ENCODE measurements at places on chromosomes 4 and X.

- no peak for DNase-seq
Observed at GRCh38 chr4:145882604-145883003, 56.0 kb downstream of the ZNF827 start.

DNA sequence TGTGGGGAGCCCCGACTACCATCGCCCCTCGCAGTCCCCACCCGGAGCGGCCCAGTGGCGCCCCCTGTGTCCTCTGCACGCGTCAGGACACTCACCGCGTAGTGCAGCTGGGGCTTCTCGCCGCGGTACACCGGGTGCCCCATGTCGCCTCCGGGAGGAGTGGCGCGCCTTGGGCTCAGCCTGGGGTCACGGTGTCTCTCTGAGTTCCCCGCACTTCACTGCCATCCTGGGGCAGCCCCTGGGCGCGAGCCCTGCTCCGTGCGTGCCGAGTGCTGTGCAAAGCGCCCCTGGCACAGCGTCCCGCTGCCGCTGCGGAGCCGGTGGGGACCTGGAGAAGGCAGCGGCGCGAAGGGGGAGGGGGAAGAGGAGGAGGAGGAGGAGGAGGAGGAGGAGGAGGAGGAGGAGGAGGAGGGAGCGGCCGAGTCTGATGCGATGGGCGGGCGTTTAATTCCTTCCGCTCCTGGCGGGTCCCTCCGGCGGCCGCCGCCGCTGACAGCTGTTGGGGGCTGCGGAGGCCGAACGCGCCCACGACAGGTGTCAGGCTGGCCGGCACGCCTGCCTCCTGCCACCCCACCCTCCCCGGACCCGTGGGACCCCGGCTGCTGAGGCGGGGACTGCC, 134.3 kb downstream of the AMELX start:
- peak; percentile 80 for DNase-seq

DNA sequence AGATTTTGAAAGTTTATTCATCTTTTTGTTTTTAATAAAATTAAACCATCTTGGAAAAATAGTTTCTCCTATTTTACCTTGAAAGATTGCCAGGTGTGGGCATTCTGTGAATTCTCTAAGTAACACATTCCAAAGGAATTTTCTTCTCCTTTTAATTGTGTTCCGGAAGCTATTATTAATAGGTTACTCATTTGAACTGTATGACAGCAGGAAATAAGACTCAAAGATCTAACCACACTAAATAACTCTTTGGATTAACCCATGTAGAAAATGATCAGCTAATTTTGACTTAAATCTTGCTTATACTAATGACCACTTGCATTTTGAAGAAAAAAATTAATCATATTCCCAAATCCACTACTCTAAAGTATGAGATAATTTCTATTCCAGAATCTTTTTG, 17.6 kb upstream of the CCNI start:
- DNase-seq: no peak

DNA sequence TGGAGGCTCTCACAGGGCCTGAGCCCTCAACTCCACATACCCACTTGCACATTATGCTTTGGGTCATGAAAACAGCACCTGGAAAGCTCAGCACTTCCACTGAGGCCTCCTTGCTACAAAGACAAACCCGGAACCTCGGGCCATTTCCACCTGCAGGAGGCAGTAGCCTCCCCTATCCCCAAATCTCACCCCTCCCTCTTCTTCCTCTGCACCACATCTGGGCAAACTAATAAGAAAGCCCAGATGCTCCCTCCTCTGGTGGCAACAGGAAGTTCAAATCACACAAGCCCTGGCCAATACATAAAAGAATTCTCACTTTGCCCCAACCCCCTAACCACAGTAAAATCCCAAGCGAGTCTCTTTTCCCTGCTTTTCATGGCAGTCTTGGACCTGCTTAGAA, 136.4 kb downstream of the MAPK10 start:
- no peak for DNase-seq

GRCh38 chr4:23097251-23097650, 404.5 kb downstream of the GBA3 start:
- DNase-seq: no peak

- DNase-seq: no peak
Observed at GRCh38 chr4:68369142-68369805, 19.4 kb upstream of the YTHDC1 start.

- peak; percentile 53 for DNase-seq
Observed at GRCh38 chr4:2929469-2929868, 33.7 kb downstream of the NOP14 start.

DNA sequence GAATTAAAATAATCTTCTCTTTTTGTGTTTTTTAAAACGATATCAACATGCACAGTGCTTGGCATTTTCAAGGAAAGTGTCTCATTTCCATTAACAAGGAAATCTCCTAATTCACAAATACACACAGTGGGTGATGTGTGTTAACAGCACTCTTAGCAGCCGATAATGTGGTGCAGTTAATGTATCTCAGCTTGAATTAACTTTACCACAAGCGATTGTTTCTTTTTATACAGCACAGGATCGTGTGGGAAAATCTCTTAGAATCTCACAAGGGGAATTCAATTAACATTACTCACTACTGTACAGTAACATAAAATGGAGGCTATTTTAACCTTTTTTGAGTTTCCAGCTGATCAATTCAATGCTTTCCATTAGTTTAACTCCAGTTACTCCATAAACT, 1841.9 kb downstream of the STIM2 start:
- DNase-seq: no peak

DNA sequence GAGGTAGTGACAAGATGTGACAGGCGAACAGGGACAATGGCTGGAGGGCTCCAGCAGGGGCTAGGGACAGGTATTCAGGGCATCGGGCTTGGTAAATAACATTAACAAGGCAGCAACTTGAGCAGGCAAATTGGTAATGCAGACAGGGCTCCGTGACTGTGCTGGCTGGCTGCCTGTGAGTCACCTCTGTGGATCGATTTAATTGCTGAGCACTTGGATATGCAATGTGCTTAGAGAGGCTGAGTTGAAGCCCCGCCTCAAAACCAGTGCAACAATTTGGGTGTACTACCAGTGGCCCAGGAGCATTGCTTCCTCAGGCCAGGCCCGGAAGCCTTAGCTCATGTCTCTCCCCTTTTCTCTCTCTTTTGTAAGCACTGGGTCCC, 19.5 kb downstream of the CNGA2 start:
- no peak for DNase-seq

DNA sequence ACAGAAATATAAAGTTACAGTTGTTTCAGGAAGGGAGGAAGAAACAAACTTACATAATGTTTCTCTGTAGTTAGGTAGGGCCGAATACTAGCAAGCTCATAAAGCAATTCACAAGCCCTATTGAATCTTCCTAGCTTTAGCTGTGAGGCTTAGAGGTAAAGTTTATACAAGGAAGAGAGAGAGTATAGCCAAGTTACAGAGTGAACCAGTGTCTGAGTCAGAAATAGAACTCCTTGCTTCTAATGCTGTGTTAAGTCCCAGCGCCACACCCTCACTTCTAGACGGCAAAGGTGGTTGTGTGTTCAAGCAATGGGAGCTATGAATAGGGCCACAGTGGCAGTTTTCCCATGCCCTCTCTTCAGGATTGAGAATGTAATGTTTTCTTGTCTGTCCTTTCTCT, 6.1 kb downstream of the LPAR4 start:
- no peak for DNase-seq

GRCh38 chr4:111960241-111960667, 185.0 kb upstream of the FAM241A start:
- no peak for DNase-seq

GRCh38 chr4:97496298-97496873, 646.9 kb downstream of the STPG2 start:
- no peak for DNase-seq

GRCh38 chrX:77167993-77168392, 279.2 kb upstream of the FGF16 start:
- no peak for DNase-seq

GRCh38 chr4:32032136-32032672, 1312.0 kb downstream of the PCDH7 start:
- DNase-seq: no peak

- DNase-seq: no peak
Observed at GRCh38 chr4:101348367-101348827, 1.1 kb upstream of the PPP3CA start.

- DNase-seq: no peak
Observed at GRCh38 chr4:89427782-89428181, 120.2 kb upstream of the GPRIN3 start.

DNA sequence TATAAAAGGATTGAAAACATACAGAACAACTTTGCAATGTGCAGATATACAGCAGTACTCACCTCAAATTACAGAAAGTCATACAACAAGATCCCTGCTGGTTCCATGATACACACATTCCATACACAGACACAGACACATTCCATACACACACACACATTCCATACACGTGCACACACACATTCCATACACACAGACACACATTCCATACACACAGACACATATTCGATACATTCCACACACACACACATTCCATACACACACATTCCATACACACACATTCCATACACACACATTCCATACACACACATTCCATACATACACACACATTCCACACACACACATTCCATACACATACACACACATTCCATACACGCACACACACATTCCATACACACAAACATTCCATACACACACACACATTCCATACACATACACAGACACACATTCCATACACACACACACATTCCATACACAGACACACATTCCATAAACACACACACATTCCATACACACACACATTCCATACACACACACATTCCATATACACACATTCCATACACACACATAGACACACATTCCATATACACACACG, 13.7 kb downstream of the LINC00632 start:
- DNase-seq: no peak

DNA sequence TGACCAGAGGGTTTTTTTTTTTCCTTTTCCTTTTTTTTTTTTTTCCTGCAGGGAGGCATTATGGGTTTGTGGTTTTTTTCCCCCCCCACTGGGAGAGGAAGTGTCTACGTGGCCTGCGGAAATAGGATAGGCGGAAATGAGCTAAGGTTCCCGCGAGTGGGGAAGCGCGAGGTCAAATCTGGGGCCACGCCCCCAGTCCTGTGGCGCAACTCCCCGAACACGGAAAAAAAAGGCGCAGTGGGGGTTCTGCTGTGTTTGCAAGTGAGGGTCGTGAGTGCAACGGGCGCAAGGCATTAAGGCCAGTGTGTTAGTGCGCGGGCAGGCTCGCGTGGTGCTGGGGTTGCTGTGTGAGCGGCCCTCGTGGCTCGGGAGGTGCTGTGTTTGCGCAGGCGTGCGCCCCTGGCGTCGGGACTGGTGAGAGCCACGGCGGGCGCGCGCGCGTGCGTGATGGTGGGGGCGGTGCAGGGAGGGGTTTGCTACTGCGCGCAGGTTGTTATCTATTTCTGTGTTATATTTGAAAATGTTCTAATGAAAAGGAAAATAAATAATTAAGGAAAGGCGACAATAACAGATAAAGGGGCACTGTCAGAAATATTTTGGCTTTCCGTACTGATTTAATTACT, 685 bp upstream of the MORF4L2 start:
- peak; percentile 93 for DNase-seq

- DNase-seq: no peak
Observed at GRCh38 chrX:104045642-104046041, 5.9 kb downstream of the H2BW2 start.

- DNase-seq: no peak
Observed at GRCh38 chr4:135532132-135532531, 1330.5 kb upstream of the PABPC4L start.

- DNase-seq: no peak
Observed at GRCh38 chrX:24646006-24646405, 1.1 kb downstream of the PCYT1B start.
